ENCODE measurements at places on chromosomes 11 and 22.

- no peak for DNase-seq
Measured at GRCh38 chr11:101510591-101510990, 73.2 kb downstream of the TRPC6 start.

GRCh38 chr11:113392236-113392921 lies 4.8 kb downstream of the ANKK1 start:
- no peak for DNase-seq

DNA sequence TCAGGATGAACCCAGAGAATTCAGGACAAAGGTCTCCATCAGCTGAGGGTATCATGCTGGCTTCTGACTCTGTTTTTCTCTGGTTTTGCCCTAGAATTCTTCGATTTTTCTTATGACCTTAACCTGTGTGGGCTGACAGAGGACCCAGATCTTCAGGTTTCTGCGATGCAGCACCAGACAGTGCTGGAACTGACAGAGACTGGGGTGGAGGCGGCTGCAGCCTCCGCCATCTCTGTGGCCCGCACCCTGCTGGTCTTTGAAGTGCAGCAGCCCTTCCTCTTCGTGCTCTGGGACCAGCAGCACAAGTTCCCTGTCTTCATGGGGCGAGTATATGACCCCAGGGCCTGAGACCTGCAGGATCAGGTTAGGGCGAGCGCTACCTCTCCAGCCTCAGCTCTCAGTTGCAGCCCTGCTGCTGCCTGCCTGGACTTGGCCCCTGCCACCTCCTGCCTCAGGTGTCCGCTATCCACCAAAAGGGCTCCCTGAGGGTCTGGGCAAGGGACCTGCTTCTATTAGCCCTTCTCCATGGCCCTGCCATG lies 16.8 kb downstream of the SERPING1 start:
- no peak for DNase-seq

DNA sequence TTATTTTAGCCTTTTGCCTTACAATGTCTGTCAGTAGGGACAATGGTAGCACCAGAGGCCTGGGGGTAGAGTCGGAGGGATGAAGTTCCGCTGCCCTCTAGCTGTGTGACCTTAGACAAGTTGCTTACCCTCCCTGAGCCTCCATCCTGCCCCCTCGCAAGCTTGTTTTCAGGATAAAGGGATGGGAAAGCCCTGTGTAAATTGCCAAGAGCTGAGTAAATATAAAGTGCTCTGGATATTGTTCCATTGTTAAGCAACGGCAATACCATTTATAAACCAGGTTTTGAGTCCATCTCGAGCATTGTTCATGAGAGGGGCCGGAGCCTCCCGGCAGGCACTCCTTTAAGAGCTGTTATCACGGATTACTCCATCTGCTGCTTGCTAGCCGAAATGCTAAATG lies 72.9 kb downstream of the ZBTB16 start:
- no peak for DNase-seq

DNA sequence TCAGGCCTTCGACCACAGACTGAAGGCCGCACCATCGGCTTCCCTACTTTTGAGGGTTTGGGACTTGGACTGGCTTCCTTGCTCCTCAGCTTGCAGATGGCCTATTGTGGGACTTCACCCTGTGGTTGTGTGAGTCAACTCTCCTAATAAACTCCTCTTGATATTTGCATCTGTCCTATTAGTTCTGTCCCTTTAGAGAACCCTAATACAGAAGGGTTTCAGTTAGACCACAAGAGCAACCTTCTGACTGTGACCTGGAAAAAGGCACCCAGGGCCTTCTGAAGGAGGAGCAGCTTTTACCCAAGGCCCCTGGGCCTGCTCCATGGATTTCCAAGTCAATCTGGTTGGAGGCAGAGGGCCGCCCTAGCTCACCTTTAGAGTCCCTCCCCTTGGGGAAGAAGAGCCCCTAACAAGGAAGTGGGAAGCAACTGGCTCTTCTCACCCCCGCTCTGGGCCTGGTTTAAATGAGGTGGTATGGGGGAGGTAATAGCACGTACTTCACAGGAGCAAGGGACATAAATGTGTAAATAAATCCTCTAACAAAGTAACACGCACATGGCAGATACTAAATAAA lies 11.2 kb upstream of the CHST1 start:
- no peak for DNase-seq

DNA sequence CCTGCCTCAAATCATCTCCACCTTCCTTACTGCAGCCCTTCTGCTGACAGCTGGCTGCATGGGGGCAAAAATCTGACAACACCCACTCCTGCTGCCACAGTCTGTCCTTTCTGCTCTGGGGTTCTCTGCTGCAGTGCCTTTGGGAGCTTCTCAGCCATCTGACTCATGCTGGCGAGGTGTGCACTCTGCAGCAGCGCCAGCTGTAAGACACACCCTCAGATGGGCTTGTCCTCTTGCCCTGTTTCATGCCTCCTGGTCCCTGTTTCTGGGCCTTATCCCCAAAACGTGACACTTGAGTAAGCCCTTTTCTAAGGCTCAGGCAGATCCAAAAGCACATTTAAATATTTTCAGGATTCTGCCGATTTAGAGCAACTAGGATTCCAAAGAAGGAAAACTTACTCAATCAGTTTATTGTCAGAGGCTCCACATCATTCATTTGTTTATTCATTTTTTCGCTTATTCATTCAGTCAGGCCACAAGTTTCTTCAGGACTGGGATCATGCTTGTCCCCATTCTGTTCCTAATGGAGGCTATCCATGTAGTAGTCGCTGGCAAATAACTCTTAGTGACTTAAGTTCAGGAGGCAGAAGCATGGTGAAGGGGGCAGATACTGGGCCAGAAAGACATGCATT lies 60.2 kb downstream of the SMIM38 start:
- DNase-seq, result no peak

Measured in colonic mucosa (tissue), 4 donors.